H4 (cell line): ENCODE measurements at places on chromosomes 12 and 14. TPM values are rescaled to one million over a fixed set of nuclear protein-coding genes. Genes with fewer than 3 reads are reported as not detected.
A peak's percentile ranks its signal among the peaks of the same experiment; 100 is the strongest.

Gene PTPN21
- 4.0 and 4.4 TPM in 2 replicates for total RNA-seq

Gene CEBPE
- not detected in 2 replicates for total RNA-seq

DNA sequence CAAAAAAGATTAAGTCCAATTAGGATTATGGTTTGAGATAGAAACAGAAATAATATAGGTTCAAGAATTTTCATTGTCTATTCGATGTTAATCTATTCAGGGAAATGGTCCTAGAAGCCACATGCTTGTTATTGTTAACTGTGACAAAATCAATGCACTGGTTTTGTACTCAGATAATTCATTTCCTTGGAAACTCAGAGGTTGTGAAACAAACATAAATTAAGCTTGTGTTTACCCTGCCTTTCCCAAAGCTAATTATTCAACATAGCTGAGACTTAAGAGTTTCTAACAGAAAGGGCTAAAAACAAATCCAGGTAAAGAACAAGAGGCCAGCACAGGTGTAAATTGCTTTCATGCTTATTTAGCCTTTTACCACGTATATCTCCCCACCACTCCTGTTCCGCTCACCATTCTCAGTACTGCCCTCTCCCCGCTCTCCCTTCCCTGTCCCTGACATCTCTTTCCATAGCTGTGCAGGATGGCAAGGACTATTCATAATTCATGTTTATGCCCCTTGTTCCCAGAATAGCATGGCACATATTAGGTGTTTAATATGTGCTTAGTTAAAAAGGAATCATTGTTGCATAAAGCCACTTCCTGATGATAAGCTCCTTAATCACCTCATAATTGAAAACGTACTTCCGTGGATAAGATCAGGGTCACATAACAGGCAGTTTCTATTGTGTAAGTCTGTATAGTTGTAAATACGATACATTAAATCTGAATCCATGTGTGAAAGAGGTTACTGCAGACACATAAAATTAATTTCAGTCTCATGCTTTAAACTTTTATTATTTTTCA is 131.8 kb upstream of the USP15 start:
- no peak for DNase-seq

DNA sequence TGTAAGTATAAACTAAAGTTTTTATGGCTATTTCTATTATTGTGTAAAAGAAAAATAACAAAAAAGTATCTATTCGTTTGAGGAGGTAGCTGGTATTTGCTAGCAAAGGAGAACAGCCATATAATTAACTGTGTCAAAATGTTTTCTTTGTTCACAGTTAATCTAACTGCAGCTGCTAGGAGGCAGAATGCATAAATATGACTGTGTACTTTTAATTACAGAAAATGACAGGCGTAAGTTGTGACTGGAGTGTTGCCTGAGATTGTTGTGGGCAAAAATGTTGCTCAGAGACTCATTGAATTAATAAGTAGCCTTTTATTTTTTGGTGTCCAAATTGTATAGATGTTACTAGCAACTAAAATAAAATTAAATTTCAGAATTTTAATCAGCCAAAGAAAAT is 33.5 kb downstream of the PTPRO start:
- DNase-seq = no peak

- no peak for DNase-seq
These were observed 199.4 kb downstream of the ANO4 start for GRCh38 chr12:100993916-100994450.

- no peak for DNase-seq
These were observed 162.1 kb downstream of the FUT8 start for GRCh38 chr14:65574611-65575010.

GRCh38 chr12:19234981-19235871 is 105.7 kb downstream of the PLEKHA5 start:
- DNase-seq = no peak

DNA sequence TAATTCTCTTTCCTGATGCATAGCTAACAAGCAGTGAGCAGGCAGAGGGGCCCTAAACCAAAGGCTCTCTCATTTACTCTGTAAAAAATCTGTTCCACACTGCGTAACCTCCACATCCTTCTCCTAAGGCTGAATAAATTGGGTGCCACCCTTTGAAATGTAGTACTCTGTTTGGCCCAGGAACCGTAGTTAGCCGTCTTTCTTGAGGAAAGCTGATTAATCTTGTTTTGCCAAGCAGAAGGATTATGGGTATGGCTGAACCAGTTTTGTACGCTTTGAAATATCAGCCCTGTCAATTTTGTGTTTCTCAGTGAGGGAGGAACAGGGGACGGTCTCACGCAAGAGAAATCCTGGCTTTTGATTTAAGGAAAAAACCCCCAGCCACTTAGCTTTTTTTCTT is 19.7 kb downstream of the EML1 start:
- no peak for DNase-seq

DNA sequence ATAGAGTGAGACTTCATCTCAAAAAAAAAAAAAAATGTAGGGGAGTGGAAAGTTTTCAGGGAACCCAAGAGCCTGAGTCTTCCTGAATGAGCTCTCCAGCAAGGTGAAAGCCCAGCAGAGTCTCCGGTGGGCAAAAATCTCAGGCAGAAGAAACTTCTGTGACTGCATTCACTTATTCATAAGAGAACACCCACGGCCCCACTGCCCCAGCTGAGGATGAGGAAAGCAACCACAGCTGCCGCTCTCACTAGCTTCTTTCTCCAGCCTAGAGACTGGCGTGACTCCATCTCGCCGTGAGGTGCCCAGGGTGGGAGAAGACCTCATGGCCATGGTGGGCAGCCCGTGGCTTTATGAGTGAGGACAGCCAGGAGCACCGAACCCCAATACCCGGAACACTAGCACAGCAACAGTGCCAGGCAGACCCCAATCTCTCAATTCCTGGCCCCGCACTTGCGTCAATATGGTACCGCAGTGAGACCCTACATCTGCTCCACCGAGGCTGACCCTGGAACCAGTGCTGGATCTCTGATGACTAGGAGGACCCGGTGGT is 29.7 kb upstream of the DYNC1H1 start:
- DNase-seq = no peak

DNA sequence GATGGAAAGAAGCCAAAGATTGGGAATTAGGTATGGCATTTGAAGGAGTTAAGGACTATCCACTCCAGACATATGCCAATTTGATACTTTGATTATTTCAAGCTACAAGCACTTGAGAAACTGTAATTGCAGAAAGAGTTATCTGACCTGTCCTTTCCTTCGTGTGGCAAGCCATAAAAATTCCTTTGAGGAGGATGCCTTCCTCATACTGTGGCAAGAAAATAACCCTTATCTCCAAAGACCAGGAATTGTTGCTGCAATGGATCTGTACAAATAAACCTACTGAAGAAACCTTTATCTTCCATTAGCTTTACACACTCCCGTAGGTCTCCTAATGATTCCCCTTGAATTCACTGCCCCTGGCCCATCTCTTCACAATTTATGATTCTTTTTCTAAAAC is 165.1 kb upstream of the AMIGO2 start:
- no peak for DNase-seq

DNA sequence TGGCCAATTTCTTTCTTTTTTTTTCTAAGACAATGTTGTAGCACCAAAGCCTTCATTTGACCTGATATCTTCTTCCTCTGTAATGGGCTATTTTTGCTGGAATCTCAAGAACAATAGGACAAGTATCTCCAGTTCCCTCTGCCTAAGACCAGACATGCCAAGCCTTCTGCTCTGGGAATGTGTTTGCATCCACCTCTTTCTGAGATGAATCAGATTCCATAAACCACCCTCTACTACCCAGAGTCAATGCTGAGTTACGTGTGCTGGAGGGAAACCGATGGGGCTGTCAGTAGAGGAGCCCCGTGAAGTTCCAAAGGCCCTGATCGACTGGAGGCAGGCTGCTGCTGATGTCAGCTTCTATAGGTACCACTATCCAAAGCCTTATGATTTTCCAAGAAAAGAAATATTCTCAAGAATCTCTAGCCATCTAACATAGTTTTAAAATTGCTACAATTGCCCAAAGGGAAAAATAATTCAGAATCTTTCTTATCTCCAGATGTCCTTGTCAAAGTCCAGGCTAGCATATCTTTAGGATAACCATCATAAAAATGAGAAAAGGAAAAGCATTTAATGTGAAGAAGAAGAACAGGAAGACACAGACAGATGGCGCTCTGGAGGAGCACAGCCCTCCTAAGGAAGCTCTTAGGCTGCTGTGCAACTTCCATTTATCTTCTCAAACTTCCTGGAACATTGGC is 101.9 kb downstream of the SLC8A3 start:
- peak; percentile 30 for DNase-seq

DNA sequence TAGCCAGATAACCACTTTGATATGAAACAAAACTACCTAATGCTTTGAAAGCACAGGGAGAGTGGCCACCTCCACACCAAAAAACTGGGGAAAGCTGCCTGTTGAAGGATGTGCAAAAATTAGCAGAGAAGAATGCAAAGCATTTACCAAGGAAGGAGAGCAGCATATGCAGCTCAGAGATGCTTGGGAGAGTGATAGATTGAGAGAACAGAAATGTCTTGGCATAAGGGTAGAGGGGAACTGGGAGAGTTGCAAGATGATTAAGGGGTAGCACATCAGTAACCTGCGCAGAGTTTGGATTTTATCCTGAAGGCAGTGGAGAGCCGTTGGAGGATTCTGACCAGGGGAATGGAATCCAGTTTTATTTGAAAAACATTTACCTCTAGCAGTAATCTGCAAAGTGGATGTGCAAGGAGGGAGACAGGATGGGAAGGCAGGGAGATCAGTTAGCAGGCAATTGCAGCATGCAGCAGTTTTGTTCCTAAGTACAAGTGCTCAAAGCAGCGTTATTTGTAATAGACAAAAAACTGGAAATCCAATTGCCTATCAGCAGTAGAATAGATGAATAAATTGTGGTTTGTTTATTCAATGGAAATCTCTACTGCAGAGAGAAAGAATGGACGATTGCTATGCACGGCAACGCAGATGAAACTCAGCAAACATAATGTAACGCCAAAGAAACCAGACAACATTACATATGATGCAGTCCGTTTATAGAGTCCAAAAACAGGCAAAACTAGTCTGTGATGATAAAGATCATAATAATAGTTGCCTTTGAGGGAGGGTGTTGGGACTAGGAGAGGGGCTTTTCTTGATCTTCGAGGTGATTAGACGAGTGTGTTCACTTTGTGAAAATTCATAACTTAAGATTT is 81.5 kb downstream of the BHLHE41 start:
- DNase-seq = no peak

GRCh38 chr14:88729159-88729558 is 63.6 kb downstream of the EML5 start:
- no peak for DNase-seq

DNA sequence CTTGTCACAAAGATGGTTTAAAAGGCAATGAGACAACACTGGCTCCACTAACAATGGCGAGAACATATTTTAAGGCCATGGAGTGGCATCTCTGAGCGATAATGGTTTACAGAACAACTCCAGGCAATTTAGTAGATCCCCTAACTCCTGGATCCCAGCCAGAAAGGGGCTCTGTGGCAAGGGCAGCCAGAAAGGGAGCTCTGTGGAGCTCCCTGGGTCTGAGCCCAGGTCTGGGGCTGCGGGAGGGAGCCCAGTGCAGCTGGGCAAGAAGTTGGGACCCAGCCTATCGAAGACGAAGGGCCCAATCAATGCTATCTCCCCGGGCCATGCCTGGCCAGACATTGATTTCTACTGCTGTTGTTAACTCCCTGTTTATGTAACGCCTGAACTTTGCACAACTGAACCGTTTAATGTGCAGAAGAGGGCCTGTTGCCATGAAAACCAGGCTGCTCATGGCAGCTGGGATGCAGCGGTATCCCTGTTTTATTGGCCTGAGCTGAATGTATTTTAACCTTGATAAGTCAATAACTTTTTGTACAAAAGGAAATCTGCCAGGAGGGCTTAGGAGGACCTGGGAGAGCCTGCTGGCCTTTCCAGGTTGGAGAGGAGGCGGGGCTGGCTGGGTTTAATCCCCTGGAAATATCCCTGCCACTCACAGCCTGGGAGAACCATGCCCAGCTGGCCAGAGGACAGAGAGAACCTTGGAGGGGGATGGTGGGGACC is 6.7 kb upstream of the FAM222A start:
- no peak for DNase-seq

GRCh38 chr14:72704502-72704901 is 189.4 kb downstream of the DPF3 start:
- DNase-seq = no peak
